ENCODE measurements at places on chromosomes 16 and 17. TPM values are rescaled to one million over a fixed set of nuclear protein-coding genes. Genes with fewer than 3 reads are reported as not detected.

HBA1 gene
- total RNA-seq, result 1.1 TPM

TM4SF5 gene
- total RNA-seq, result not detected

CHAD gene
- total RNA-seq, result 0.15 TPM

SMPD3 gene
- not detected for total RNA-seq

BRICD5 gene
- total RNA-seq, result 7.7 TPM

CRHR1 gene
- total RNA-seq, result 0.81 TPM

All from endodermal cell (in vitro differentiated cells).